ENCODE measurements at places on chromosomes 3 and 15.

DNA sequence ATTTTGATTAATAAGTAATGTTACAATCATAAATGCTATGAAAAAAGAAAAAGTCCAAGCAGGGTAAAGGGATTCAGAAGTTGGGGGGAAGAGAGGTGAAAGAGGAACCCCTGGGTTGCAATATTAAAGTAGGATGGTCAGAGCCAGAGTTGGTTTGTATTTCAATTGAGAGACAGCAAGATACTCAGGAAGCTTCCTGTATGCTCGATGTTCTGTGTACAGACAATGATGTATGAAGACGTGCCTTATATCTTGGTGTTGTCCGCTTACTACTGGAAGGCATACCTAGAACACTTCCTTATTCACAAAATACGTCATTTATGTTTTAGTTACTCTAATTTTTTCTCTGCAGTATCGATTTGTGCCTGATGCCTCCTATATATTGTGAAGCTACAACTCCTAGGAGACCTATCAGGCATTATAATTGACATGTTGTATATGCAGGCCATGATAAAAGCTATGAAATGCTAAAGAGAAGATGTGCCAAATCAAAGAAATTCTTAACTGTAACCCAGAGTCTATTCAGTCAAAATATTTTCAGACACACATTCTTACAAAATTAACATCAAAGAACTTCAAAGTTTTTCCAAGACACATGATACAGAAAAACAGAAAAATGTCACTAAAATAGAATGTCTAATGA lies 87.5 kb downstream of the TBL1XR1 start:
- no peak for DNase-seq

DNA sequence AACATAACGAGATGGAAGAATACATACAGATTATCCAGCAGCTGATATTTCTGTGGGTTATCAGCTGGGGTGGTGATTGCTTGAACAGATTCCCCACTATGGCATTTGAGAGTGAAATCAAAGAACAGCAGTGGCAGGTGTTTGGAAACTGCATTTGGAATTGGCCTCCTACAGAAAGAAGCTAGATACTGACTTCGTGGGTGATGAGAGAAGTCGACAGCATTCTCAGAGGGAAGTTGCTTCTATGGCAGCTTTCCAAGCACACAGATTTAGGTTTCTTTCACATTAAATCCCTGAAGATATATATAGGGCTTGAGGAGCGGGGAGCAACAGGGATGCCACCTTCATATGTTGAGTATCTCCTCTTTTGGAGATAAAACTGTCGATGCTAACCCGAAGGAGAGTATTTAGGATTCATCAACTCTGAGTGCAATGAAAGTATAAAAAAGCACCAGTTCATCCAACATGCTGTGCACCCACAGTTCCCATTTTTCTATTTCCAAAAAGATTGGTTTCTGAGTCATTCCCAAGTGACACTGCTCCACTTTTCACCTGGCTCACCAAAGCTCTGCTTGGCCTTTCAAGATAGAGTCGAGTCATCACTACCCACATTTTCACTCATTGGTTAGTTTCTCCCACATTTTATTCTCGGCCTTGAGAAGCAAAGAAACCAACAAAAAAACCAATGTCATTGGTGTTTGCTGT lies 579.8 kb upstream of the SUCLG2 start:
- no peak for DNase-seq

GRCh38 chr15:48421362-48421761 lies 90.1 kb downstream of the DUT start:
- no peak for DNase-seq

DNA sequence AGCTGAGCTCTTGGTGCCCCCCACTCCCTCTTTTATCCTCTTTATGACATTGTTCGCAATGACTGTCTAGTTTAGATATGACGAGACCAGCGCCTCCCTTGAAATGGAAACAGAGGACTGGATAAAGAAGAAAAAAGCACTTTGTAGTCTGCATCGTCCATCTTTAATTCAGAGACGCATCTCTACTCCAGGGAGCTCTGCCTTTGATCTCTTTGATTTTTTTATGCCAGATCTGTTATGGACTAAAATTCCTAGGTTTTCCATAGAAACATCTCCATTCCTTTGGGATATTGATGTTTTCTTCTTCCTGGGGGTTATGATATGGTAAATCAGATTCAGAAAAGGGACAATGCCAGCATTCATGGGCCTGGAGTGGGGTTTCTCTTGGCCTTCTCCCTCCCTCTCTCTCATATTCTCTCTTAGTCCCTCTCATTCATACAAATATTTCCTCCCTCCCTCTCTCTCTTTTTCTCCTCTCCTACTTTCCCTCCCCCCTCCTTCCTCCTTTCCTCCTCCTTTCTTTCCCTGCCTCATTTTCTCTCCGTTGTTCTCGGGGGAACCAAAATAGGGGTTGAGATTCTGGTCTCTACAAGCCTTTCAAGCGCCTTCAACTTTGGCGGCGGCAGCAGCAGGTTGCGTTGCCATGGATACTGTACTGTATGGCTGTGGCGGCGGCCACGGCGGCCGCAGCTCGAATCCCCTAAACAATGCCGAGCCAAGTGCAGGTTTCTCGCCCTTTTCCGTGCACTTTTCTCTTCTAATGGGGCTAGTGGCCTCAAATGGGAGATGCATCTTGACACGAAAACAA lies 45.5 kb downstream of the ZIC4 start:
- no peak for DNase-seq

DNA sequence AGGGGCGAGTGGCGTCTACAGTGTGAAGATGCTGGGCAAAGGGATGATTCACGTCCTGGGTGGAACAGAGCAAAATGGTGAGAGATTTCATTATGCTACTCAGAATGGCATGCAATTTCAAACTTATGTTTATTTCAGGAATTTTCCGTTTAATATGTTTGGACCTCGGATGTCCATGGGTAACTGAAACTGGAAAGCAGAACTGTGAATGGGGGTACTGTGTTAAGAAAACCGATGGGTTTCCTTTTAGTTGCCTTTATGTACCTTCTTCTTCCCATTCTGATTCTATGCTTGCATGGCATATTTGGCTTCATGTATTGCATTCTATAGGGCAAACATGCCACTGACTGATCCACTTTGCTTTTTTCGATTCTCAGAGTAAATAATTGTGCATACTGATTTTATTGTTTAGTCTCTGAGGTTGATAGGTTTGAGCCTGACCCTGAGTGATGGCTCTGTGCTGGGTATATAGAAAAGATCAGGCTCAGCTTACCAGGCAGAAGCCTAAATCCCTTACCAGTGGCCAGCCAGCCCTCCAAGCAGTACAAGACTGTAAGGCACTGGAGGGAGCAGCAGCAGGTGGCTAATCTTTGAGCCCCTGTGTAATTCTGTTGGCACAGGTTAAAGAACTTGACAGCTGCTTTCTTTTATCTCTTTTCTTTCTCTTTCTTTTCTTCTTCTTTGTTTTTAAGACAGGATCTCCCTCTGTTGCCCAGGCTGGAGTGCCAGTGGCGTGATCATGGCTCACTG lies 4.5 kb downstream of the QTRT2 start:
- no peak for DNase-seq

GRCh38 chr3:71724584-71725270 lies 475 bp downstream of the EIF4E3 start:
- no peak for DNase-seq

DNA sequence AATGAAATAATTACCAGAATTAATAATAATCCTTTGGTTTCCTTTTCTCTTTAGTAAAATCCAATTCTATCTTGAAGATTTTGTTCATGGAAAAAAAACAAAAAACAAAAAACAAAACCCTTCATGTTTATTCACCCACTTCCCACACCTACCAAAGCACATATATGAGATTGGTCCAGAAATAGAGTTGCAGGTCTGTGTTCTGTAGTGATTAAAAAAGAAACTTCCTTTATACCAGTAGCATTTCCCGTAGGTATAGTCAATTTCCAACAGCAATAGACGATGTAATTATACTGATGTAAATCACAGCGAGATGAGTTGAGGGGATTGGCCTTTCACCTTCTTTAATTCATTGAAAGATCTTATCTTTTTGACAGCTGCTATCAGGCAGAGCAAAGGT lies 194.6 kb downstream of the SOX2 start:
- DNase-seq: no peak

DNA sequence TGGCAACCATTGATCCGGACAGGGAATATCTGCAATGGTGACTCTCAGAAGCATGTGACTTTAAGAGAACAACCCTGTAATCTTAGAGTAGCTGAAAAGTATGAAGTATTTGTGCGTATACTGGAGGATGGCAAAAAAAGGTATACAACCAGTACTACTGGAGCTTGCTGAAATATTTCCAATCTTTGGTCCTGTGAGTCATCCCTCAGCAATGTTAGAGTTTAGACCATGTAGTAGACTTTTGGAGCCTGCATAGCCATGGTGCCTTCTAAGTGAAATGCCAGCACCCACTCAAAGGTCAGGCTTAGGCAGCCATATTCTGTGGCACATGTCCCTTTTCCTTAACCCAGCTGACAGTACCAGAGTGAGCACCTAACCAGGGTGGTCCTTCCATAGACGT lies 429.4 kb downstream of the NTRK3 start:
- DNase-seq: peak; percentile 33

GRCh38 chr3:159600291-159600690 lies 388.3 kb upstream of the IL12A start:
- DNase-seq: no peak

GRCh38 chr3:124034016-124034843 lies 42.3 kb upstream of the ROPN1 start:
- DNase-seq: no peak

GRCh38 chr3:11306817-11307589 lies 34.8 kb downstream of the ATG7 start:
- no peak for DNase-seq

DNA sequence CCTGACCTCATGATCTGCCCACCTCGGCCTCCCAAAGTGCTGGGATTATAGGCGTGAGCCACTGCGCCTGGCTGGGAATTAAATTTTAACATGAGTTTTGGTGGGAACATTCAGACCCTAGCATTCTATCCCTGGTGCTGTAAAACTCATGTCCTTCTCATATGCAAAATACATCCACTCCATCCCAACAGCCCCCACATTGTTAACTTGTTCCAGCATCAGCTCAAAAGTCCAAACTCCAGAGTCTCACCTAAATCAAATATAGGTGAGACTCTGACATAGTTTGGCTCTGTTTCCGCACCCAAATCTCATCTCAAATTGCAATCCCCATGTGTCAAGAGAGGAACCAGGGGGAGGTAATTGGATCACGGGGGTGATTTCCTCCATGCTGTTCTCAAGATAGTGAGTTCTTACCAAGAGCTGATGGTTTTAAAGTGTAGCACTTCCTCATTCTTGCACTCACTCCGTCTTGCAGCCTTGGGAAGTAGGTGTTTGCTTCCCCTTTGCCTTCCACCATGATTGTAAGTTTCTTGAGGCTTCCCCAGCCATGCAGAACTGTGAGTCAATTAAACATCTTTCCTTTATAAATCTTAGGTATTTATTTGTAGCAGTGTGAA lies 96.2 kb upstream of the PLCL2 start:
- DNase-seq: no peak

GRCh38 chr15:65326117-65326526 lies 21.6 kb downstream of the RNU5B-1 start:
- DNase-seq: no peak

DNA sequence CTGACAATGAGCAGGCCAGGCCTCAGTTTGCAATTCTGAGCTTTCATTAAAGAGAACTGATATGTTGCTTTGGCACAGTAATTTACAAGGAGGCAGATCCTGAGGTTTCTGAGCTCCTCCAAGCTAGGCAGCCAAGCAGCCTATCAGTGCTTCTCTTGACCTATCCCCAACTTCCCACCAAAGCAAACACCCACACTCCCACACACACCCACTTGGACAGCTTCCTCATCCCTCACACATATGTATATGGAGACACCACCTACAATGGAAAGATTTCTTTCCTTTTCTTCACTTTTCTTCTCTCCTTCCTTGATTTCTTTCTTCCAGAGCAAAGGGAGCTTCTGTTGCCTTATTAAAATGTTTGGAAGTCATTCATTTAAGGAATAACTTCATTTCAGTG lies 217.0 kb downstream of the NLGN1 start:
- DNase-seq: no peak

GRCh38 chr3:171412054-171412453 lies 48.2 kb downstream of the TNIK start:
- DNase-seq: no peak

DNA sequence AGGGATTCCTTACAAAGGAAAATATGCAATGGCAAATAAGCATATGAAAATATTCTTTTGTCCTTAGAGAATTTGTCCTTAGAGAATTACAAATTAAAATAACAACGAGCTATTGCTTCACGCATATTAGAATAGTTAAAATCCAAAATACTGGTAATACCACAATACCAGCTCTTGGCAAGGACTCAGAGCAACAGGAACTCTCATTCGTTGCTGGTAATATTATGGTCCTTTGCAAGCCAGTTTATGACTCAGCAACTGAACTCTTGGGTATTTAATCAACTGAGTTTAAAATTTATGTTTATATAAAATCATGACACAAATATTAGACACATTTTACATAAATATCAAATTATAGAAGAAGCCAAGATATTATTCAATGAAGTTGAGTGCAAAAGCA lies 1730.4 kb downstream of the SI start:
- DNase-seq: no peak

- no peak for DNase-seq
These were observed 201.1 kb upstream of the RGMA start for GRCh38 chr15:93289941-93290617.

- no peak for DNase-seq
These were observed 299.9 kb upstream of the ADAMTS9 start for GRCh38 chr3:64987726-64988125.

DNA sequence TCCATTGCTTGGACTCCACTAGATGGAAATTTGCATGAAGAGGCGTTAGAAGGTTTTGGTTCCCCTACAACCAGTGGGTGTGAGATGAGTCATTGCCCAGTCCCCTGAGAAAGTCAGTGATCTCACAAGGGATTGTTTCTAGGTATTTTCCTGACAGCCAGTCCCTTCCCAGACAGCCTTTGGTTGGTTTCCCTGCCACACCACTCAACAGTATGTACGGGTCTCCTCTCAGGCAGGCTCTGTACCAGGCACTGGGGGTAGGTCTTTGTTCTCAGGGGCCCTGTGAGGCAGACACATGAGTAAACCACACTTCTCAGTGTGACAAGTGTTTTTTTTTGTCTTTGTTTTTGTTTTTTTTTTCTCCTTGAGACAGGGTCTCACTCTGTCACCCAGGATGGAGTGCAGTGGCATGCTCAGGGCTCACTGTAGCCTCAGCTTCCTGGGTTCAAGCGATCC lies 4.0 kb downstream of the LAMP3 start:
- DNase-seq: peak; percentile 37

- DNase-seq: no peak
These were observed 267.4 kb downstream of the ABHD5 start for GRCh38 chr3:43958005-43958770.

DNA sequence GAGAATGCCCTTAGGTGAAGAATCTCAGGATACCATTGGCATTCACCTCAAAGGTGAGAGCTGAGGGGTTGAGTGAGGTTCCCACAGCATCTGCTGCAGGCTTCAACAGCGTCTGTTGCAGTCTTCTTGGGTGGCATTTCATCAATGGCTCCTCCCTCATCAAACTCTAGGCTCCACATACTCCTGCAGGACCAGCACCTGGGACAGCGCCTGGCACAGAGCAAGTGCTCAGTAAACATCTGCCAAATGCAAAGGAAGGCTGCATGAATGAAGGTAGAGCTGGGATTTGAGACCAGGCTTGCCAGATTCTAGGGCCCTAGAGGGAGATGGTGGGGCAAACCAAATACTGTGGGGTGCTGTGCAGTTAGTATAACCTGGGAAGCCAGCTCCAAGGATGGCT lies 9.6 kb downstream of the TRH start:
- peak; percentile 7 for DNase-seq
